ENCODE measurements at places on chromosomes 2 and 18. TPM values are rescaled to one million over a fixed set of nuclear protein-coding genes. Genes with fewer than 3 reads are reported as not detected.

Gene STEAP3
- polyA plus RNA-seq, result 16.4 TPM

DNA sequence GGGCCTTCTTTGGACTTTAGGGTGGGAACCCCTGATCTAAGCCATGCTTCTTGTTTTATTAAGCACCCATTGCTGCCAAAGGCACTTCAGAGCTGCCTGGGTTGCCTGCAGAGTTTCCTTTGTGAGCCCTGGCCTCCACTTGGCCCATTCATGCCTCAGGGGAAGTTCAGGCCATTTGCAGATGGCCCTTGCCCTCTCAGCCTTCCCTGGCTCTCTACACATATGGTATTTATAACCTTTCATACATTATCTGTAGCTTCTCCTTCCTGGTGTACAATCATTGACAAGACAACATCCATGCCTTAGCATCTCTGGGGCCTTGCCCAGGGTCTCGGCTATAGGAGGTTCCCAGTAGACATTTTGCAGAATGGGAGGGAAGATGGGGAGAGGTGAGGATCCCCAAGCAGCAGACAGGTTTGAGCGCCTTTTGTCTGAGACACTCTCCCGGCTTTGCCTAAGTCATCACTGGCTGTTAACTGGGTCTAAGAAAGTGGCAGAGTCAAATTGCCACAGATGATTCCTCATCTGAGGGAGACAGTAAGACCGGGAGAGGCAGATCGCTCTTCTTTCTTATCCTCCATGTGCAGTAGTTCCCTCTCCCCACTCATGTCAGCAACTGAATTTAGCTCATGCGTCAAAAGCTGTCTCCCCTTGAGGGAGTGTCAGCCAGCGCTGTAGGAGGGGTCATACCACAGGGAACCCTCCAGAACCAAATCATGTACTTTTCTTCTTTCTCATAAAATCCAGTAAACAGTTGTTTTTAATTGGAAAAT is 2.7 kb downstream of the EHD3 start:
- H3K27ac ChIP-seq, result no peak overlapping the region
- DNase-seq, result no peak
- H3K4me3 ChIP-seq, result no peak overlapping the region
- no peaks in the 10 kb centered on the region for H3K27me3 ChIP-seq
- no peaks in the 10 kb centered on the region for H3K36me3 ChIP-seq
- peaks cover 35% of the 10 kb centered on the region for H3K4me1 ChIP-seq

DNA sequence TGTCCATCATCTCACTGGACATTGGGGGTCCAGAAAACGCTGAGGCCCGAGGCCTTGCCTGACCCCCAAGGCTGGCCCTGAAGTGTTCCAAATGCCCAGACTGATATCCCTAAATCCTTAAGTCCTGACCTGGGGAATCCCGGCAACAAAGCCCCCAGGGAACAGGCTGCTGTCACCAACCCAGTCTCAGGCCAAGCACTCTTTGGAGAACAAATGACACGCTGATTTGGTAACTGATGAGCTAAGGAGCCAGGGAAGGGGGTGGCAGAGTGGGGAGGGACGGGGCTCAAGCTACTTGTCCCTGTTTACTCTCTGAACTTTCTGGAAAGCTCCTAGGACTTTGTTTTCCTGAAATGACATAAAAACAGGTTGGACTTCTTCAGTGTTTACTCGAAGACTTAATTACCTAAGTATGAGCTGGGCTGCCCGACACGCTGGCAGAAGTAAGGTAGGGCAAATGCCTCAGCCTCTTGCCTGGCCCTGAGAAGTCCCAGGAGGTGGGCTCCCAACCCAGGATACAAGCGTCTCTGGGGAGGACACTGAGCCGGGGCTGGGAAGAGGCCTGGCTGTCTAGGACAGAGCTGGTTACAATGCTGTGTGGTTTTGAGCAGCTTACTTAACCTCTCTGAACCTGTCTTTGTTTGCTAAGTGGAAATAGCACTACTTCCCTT is 105.5 kb upstream of the GLI2 start:
- H3K4me3 ChIP-seq, result no peak overlapping the region
- no peaks in the 10 kb centered on the region for H3K36me3 ChIP-seq
- no peaks in the 10 kb centered on the region for H3K27me3 ChIP-seq
- no peak overlapping the region for H3K27ac ChIP-seq
- DNase-seq, result peak; percentile 40

Gene DLGAP1
- polyA plus RNA-seq, result 0.13 TPM

Gene CENPA
- 1.2 TPM for polyA plus RNA-seq

Gene PRSS56
- not detected for polyA plus RNA-seq

GRCh38 chr18:46281185-46282176 is 177.3 kb downstream of the HAUS1 start:
- no peak for DNase-seq
- no peaks in the 10 kb centered on the region for H3K27me3 ChIP-seq
- H3K27ac ChIP-seq, result no peak overlapping the region
- no peaks in the 10 kb centered on the region for H3K36me3 ChIP-seq
- no peaks in the 10 kb centered on the region for H3K4me1 ChIP-seq
- H3K4me3 ChIP-seq, result no peak overlapping the region

Data from sigmoid colon (tissue), 7 donors.